Effector memory CD4-positive, alpha-beta T cell (primary cell): ENCODE measurements at places on chromosomes 1 and 21.

DNA sequence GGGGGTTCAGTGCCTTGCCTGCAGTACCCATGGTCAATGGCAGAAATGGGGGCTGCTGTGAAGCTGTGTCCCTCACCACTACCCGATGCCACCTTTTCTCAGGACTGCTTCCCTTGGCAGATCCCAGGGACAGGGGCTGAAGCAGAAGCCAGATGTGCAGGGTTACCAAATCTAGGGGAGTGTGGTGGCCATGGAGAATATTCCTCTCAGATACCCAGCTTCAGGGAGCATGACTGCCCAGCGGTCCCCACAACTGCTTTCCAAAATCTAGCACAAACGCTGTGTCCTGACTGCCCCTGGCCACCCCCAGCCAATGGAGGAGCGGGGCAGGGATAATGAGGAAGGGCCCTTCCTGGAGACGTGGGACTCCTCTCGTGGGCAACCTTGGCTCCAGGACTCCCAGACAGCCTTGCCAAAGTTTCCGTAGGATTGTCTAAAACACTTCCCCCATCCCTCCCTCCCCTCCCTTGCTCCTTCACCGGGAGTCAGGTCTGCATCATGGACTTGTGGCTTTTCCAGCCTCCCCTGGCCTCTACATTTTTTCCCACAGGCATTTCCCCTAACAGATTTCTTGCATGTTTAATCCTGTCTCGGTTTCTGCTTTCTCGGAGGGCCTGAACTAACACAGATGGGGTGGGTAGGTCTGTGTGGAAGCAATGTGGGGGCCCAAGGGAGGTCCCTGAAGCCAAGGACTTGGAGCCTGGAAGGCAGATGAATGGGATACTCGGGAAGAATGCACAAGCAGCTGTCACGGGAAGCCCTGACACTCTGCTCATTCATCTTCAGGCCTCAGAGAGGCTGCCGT, 80.5 kb downstream of the OMA1 start:
- DNase-seq, result no peak

DNA sequence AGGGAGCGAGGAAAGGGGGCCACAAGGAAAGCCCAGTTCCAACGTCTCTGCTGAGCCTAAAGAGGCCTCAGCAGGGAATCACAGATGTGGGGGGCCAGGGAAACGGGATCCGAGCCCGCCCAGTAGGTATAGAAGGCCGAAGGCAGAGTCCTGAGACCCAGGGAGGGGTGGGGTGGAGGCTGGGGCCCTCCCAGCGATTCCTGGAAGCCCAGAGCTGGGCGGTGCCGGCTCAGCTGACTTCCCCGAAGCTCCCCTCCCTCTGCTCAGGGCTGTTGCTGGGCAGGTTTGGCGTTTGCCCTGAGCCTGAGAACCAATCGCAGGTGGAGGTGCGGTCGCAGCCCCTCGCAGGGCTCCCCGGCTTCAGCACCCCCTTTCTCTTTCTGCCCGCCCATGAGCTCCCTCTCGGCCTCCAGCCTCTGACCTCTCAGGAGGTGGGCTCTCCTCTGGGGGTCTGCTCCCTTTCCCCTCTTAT, 12.8 kb downstream of the ADAMTSL4 start:
- DNase-seq, result peak; percentile 67

- no peak for DNase-seq
Observed at GRCh38 chr1:209590405-209590804, 6.9 kb downstream of the CAMK1G start.

DNA sequence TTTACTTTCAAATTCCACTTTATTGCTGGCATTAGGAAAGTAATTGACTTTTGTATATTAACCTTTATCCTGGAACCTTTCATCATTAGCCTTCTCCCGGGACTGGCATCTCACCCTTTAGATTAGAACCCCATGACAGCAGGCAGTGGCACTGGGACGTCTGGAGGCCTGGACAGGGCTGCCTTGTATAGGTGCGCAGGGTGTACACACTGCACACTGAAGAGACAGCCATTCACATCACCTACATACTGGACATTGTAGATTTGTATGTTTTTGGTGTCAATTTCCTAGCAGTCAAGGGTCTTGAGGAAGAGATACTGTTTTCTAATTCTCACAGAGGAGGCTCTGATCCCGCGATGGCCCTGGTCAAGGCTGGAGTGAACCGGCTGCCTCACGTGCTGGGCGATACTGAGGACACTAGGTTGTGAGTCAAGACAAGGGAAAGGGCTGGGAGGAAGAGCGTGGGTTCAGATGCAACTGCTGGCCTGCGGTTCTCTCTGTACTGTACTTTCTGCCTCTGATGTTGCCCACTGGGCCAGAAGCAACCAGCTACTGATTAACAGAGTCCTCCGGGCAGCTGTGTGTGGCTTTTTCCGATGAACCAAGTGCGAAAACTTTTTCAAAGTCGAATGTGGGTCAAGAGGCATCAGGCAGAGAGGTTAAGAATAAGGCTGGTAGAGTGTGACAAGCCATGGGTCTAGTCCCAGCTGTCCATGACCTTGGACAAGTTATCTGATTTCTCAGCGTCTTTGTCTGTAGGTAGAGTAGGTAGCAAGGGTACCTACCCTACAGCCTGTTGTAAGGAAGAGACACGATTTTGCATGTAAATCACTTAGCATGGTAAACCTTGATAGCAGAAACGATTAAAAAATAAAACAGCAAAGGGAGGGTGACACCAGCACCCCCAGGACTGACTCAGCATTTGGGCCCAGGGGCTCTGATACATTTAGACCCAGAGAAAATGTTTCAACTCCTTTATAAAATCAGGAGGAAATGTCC, 38.2 kb upstream of the SLC25A33 start:
- no peak for DNase-seq

GRCh38 chr1:7300893-7301663, 470.0 kb upstream of the VAMP3 start:
- no peak for DNase-seq

GRCh38 chr1:15215116-15215515, 31.9 kb upstream of the FHAD1 start:
- no peak for DNase-seq

- no peak for DNase-seq
Observed at GRCh38 chr1:89453123-89453972, 71.3 kb upstream of the LRRC8B start.
